CD4-positive, alpha-beta T cell treated with Interleukin-15 for 1 hour (primary cell): ENCODE measurements at places on chromosomes 11 and 22.

DNA sequence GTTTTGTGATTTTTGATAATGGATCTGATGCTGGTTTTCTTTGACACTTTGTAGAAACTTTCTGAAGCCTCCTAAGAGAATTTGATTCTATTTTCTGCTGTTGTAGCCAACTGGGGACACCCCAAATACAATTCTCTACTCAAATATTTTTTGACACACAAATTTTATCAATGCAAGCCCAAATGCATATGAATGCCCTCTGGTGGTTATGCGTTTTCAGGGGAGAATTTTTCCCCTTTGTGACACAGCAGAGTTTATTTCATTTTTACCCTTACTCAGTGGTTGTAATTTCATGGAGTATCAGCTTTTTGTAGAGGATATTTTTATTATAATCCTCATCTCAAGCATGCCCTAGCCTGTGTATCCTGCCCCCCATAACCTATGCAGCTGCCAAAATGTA is 44.7 kb upstream of the MTMR2 start:
- DNase-seq = no peak

DNA sequence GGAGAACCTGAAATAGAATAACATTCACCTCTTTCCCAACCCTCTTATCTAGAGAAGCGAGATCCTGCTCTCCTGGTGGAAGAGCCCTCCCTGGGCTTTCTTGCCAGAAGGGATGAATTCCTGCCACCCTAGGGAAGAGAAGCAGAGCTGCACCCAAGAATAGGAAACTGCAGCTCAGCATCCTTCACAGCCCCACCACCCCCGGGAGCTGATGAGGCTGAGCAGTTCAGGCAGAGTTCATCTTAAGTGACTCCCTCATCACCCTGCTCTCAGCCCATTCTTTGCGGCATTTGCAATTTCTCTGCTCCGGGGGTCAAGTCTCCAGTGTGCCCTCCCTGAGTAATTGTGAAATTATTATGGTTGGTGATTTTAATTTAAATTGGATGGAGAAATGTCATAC is 514.9 kb downstream of the BUD13 start:
- no peak for DNase-seq

- DNase-seq = no peak
Observed at GRCh38 chr22:32328306-32329201, 29.1 kb upstream of the RFPL3 start.

DNA sequence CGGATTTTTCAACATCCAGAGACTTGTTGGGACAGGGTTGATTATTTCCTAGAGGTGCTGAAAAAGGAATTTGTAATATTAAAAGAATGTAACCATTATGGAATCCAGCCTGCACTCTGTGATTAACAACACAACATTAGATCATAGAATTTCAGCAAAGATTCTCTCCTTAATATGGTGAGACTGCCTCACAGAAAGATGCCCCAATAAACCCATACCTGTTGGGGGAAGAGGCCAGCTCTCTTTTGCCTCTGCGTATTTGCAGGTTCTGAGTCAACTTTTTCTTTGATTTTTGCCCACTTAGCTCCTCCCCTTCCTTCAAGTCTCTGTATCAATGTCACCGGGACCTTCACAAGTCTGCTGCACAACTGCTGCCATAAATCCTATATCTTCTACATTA is 12.4 kb upstream of the MTMR3 start:
- no peak for DNase-seq

GRCh38 chr11:12640355-12640754 is 33.9 kb upstream of the TEAD1 start:
- no peak for DNase-seq
